ENCODE measurements at places on chromosomes 2 and 18.

- no peak for DNase-seq
Measured at GRCh38 chr2:205589479-205589878, 92.8 kb upstream of the NRP2 start.

DNA sequence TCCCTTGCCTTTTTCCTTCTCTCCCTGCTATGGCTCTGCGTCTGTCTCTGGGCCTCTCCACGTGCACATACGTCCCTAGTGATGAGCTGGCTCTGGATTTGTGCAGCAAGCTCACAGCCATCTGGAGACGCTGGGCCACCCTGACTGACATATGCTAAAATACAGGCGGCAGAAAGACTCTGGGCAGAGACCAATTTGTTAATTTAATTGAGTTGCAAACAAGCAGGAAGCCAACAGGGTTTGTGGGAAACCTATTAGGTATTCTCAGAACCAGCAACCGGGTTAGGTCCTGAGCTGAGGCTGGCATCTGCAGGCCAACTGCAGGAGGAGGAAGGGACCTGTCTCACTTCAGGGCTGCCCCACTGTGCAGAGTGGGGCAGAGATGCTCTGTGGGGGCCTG, 53.5 kb upstream of the SMAD2 start:
- DNase-seq: no peak

- DNase-seq: no peak
Measured at GRCh38 chr2:33177627-33178026, 230.9 kb downstream of the LTBP1 start.

- DNase-seq: peak; percentile 8
Measured at GRCh38 chr2:70328921-70329561, 27.2 kb upstream of the FAM136A start.

GRCh38 chr2:193793914-193794313, 1599.2 kb upstream of the TMEFF2 start:
- DNase-seq: peak; percentile 1

- no peak for DNase-seq
Measured at GRCh38 chr2:172481507-172482262, 54.3 kb downstream of the ITGA6 start.

DNA sequence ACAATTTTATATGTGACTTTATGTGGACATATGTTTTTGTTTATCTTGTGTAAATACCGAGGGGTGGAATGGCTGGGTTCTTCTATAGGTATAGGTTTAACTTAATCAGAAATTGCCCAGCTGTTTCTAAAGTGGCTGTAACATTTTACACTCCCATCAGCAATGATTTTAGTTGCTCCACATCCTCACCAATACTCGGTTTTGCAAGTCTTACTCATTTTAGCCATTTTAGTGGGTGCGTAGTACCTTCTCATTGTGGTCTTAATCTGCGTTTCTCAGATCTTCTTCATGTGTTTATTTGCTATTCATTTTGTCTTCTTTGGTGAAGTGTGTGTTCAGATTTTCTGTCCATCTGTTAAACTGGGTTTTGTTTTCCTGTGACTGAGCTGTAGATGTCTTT, 95.4 kb upstream of the BCL2L11 start:
- DNase-seq: no peak

DNA sequence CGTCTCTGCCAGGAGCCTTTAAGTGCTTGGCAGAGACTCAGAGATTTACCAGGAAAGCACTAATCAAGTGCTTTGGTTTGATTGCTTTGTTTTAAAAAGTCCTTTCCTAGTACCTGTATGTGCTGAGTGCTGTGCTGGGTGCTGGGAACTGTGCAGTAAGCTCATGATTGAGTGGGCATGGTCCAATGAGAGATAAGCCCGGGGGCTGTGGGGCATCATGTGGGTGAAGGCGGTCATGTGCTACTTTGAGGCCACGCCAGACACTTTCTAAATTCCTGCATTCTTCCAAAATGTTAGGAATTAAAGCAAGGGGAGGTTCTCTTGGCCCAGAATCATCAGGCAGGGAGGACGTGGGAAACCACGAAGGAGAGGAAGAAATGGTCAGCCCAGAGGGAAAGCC, 109.0 kb downstream of the ACAA2 start:
- DNase-seq: peak; percentile 11

DNA sequence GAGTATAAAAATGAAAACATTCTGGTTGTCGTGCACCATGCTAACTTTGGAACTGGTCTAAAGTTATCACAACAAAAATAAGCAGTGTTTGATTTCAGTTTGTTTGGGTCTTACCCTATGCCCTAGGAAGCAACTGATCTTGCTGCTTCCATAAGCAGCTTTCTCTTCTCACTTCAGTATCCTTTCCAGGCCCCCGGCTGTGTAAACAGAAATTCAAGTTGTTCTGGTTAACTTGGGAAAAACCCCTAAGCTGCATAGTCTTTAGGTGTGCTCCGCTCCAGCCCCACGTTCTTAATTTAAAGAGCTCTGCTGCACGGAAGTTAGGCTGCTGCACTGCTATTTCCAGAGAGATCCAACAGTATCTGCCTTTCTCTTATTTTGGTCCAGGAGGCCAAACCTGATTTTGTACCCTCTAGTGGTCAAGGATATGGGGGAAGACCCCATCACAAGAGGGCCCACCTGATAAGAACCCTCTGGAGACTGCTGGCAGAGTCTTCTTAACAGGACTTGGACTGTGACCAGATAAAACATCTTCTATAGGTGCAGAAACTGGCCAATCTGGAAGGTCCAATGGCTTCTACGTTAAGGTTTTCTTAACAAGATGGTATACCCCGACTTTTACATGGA, 69.1 kb downstream of the FEZ2 start:
- DNase-seq: no peak

- DNase-seq: peak; percentile 51
Measured at GRCh38 chr2:224722250-224722649, 6.1 kb upstream of the CCDC195 start.

- DNase-seq: no peak
Measured at GRCh38 chr2:17747684-17748452, 5.7 kb downstream of the SMC6 start.

DNA sequence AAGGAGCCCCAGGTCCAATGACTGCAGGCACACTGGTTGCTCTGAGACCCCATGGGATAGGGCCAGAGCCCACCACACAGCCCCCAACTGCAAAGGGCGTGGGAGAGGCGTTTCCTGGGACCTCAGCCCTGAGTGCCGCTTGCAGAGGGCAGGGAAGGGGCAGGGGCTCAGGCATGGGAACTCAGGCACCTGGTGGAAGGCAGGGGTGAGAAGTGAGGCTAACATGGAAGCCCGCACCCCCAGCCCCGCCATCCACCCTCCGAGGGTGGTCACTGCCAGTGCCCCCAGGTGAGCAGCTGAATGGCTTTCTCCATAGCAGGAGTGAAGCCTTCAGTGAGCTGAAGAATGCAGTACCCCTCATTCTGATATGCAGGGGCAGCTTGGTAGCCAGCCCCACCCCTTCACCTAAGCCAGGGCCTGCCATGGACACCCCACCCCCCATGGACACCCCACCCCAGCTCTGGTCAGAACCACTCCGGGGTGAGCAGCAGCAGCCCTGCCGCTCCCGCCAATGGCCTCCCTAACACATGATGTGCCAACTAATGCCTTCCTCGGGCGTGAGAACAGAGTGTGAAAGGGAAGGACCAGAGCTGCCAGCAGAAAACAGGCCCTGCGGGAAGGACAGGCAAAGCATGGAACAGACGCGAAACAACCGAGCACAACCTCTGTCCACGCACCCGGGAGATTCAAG, 6.6 kb downstream of the KIF1A start:
- no peak for DNase-seq

GRCh38 chr2:8058652-8059051, 623.2 kb upstream of the ID2 start:
- DNase-seq: no peak

DNA sequence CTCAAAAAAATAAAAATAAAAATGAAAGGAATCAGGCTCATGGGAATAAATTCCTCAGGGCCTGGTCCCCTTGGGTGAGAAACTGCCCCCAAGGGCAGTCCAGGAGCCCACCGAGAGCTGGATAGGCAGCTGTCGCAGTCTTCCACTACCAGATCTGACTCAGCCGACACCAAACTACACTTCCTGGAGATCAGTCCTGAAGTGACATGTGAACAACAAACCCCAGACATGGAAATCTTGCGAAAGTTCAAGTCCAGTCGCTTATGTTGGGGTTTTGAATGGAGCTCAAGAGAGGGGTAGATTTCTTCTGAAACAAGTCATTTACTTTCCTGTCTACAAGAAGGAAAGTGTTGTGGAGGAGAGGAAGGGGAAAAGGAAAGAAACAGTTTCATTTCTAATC, 12.9 kb downstream of the ADCY3 start:
- peak; percentile 45 for DNase-seq

DNA sequence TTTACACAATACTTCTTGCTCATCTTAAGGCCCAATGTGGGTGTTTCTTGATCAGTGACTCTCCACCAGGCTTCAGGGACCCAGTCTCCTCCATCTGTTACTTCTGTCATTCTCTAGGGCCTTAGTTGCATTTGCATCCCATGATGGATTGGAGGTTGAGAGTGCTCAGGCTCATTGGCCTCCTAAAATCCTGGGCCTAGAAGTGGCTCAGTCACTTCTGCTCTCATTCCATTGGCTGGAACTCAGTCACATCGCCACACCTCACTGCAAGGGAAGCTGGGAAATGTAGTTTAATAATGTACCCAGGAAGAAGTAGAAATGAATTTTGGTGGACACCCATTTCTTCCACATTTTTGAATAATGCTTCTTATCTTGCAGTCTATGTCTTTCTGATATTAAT, 223.5 kb downstream of the HRH4 start:
- DNase-seq: no peak

- DNase-seq: no peak
Measured at GRCh38 chr2:4369826-4370419, 666.5 kb downstream of the DCDC2C start.

DNA sequence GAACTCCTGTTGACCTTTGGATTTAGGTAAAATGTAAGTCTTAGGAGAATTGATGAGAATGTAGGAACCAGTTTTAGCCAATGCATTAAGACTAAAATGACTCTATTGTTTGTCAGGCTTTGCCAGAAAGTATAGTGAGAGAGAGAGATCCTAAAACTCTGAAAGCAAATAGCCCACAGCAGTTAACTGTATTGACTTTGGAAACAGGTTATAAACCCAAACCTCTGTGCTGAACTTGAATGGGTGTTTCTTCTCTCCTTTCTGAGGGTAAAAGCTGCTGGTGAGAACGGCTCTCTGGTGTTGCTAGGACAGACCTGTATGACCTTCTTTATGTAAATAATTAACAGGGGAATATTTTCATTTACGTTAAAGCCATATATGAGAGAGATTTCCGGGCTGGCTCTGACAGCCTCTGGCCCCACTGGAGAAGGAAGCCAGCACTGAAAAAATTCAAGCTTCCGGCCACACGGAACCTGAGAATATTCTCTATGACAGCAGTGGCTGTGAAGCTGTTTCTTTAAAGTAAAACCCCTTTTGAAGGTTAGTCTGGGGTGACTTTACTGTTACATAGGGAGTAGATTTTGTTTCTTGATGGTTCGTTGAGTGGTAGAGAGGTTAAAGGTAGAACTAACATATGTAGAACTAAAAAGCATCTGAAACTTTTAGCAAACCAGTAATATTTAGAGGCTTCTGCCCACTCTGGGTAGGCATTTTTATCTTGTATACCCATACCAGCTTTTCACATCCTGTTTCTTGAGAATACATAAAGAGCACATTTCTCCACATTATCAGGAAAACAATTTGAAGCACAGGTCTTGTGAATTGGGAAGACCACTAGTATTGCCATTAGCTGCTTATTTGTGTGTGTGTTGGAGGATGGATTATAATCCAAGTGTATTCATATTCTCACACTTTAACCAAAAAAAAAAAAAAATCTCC, 123.8 kb downstream of the SPTBN1 start:
- no peak for DNase-seq

- no peak for DNase-seq
Measured at GRCh38 chr2:51490576-51491234, 458.8 kb upstream of the NRXN1 start.

DNA sequence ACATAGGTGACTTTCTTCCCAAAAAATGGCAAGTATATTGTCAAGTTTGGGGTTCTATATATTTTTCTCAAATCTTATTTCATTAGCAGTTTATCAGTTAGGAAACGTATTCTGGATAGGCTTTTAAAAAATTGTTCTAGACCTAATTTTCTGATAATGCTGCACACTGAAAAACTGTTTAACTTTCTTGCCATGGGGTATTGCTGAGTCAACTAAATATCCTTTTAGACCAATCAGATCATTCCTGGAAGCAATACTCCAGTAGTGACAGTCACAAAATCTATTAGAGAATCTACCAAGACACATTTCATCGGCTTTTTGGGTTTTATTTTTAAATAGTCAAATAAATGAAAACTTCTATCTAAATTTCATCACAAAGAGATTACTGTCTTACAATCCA, 440.6 kb downstream of the LRRTM4 start:
- DNase-seq: no peak

DNA sequence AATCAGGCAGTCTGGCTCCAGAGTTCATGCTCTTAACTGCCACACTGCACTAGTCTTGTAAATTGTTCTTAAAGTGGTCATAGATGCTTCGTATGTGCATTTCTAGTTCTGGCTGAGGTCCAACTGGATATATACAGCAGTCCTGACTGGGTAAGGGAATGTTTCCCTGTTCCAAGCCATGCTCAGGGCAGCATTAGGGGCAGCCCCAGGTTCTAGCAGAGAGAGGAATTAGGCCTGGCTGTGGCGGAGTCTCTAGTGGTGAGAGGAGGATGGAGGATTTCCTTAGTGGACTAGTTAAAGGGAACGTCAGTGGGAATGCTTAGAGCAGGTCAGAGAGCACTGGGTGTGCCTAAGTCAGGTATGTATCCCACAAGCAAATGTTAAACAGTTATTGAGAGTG, 28.0 kb downstream of the UBE2E3 start:
- no peak for DNase-seq

- DNase-seq: no peak
Measured at GRCh38 chr2:9146646-9147045, 60.0 kb upstream of the ASAP2 start.

DNA sequence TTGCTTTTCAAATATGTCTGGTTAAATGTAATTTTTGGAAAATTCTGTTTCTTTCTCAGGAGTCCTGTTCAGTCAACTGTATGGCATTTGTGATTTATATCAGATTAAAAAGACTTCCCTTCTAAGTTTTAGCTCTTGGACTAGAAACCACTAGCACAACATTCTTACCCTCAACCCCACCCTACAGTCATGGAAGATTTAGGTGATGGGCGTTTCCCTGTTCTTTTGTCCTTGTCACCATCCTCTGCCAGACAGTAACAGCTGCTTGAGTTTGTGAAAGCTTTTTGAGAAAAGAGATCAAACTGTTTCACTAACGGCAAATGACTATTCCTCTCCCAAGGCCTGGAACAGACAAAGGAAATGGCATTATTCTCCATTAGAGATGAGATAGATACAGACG, 31.8 kb downstream of the SERPINB5 start:
- DNase-seq: no peak

- no peak for DNase-seq
Measured at GRCh38 chr18:44709307-44710126, 28.8 kb downstream of the SETBP1 start.

- DNase-seq: no peak
Measured at GRCh38 chr18:69365658-69366057, 35.0 kb upstream of the DOK6 start.

DNA sequence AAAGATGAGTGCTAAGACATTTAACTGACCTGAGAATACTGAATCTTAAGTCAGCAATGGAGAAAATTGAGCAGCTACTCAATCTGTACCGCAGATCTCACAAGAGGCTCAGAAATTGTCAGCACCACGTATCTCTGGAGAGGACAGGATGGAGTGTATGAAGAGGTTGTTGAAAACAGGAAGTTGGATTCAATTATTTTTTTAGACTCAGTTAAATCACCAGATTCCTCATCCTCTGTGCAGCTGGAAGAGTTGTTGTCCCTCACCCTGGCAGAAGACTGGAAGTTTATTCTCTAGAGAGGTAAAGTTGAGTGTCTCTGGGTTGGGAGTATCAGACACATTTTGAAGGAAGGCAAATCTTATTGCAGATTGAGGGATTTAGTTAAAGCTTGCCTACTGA, 114.9 kb upstream of the NT5C1B start:
- no peak for DNase-seq

Data from AG10803 (cell line).